ENCODE measurements at places on chromosomes 5 and 9.

GRCh38 chr5:142831009-142831383 is 60.8 kb downstream of the ARHGAP26 start:
- no peak for DNase-seq

DNA sequence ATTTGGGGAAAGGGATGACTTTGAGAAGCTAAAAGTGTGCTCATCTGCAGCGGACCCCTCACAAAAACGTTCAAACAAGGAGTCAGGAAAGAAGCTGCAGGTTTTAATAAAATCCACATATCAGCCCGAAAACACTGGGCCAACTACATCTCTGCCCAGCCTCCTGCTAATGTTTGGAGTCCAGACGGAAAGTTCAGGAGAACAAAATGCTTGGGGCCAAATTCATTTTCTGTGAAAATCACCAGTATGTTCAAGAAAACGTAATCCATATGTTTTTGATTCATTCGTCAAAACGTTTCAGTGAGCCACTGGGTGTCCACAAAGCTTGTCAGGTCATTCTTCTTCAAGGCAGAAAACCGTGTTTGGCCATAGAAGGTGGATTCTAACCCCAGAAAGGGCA is 87.5 kb upstream of the GAS1 start:
- no peak for DNase-seq

DNA sequence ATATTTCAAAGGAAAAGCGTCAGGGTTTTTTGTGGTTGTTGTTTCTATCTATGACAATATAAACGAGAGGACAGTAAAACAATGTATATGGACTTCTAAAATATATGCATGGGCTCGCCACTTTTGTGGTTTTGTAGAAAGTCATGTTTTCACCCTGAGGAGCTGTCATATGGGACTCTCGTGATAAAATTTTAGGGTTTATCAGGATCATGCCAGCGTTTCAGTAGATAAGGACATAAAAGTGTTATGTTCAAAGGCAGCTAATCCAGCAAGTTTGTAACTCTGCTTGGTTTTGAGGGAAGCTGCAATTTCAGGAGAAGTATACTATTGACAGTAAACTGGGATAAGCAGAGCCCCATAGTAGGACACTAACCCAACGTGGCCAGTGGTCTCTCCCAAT is 120.3 kb downstream of the CDC42SE2 start:
- no peak for DNase-seq

- DNase-seq = no peak
Measured at GRCh38 chr9:83633255-83633654, 10.3 kb downstream of the IDNK start.

- DNase-seq = no peak
Measured at GRCh38 chr5:9653811-9654210, 23.7 kb upstream of the TAS2R1 start.

- DNase-seq = no peak
Measured at GRCh38 chr5:56126487-56127179, 106.5 kb downstream of the ANKRD55 start.

- no peak for DNase-seq
Measured at GRCh38 chr9:101605547-101605946, 10.8 kb upstream of the PPP3R2 start.

- DNase-seq = no peak
Measured at GRCh38 chr9:114203410-114204140, 48.2 kb downstream of the COL27A1 start.

GRCh38 chr5:102777099-102777498 is 22.0 kb downstream of the PAM start:
- no peak for DNase-seq

GRCh38 chr5:165127941-165128340 is 1622.5 kb downstream of the MAT2B start:
- no peak for DNase-seq

GRCh38 chr5:157516626-157517325 is 56.8 kb downstream of the NIPAL4 start:
- no peak for DNase-seq

GRCh38 chr9:86801246-86801645 is 146.1 kb downstream of the GAS1 start:
- DNase-seq = no peak

DNA sequence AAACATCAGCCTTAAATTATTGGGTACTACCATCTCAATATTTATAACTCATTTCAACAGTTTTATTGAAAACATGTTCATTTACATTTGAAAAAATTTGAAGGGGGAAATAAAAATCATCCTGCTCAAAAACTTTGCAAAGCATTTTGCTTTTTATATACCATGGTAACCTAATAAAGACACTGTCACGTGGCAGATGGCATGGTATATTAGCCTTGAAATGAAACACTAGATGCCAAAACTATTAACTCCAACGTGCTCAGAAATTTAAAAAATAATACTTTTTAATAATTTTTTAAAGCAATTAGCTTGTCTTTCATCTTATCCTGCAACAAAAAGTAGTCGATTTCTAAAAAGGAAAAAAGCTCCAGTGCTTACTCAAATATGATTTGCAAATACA is 88.6 kb upstream of the NFIB start:
- DNase-seq = no peak

- no peak for DNase-seq
Measured at GRCh38 chr9:137647096-137647714, 28.4 kb downstream of the EHMT1 start.

DNA sequence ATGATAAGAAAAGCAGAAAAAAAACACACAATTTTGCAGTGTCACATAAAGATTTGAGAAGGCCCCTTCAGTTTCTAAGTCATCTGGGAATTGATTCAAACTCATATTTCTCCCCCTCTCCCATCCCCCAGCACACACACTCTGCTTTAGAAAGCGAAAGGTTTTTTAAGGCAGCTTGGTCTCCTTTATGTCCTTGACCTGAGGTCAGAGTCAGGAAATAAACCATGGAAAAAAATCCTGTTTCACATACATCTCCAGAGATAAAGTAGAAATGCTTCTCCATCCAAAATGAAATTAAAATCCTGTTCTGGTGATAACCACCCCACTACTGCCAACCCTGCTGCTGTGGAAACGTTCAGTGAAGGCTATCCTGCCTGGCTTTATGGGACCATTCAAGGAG is 52.6 kb downstream of the TMEM252 start:
- DNase-seq = no peak

DNA sequence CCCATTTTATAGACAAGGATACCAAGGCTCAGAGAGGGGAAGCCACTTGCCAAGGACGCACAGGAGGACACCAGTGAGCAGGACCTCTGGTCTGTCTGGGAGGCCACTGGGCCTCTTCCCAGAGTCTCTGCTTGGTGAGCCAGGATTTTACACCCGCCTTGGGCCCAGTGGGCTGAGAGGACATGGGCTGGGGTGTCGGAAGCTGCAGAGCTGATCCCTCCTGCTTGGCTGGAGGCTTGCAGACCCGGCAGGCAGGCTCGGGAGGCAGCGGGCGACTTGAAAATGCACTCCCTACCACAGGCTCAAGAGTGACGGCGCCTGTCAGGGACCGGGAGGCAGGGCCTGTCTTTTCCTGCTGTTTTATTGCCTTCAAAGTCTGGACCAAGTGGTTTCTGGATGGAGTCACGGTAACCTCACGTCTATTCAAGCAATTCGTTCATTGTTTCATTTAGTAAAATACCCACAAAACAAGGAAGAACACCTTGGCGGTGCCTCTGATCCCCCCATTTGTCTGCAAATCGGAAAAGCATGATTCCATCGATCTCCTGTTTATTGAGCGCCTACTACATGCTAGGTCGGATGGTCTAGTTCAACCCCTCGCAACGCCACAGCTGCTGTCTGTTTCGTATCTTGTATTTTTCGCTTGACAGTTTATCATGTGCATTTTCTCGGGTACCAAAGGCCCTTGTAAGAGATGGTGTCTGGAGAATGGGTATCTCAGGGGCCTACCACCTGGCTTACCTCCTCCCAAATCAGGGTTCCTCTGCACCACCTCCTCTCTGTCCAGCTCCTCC is 108.1 kb upstream of the IER5L start:
- no peak for DNase-seq

- no peak for DNase-seq
Measured at GRCh38 chr9:87193925-87194868, 246.9 kb upstream of the GAS1 start.

DNA sequence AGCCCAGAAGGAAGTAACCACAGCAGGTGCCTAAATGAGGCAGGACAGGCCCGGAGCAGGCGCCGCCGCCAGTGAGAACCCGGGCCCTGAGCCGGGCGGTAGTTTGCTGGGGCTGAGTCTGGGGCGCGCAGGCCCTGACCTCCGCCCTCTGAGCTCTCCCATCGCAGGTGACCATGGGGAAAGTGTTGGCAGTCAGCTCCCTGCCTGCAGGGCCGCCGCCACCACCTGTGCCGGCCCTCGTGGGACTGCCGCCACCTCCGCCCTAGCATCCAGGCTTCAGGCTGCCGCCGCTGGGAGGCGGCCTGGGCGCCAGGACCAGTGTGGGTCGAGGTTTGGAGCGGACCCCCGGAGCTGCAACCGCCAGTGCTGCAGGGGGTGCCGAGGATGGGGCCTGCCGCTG is 61.1 kb downstream of the TARS1 start:
- no peak for DNase-seq

DNA sequence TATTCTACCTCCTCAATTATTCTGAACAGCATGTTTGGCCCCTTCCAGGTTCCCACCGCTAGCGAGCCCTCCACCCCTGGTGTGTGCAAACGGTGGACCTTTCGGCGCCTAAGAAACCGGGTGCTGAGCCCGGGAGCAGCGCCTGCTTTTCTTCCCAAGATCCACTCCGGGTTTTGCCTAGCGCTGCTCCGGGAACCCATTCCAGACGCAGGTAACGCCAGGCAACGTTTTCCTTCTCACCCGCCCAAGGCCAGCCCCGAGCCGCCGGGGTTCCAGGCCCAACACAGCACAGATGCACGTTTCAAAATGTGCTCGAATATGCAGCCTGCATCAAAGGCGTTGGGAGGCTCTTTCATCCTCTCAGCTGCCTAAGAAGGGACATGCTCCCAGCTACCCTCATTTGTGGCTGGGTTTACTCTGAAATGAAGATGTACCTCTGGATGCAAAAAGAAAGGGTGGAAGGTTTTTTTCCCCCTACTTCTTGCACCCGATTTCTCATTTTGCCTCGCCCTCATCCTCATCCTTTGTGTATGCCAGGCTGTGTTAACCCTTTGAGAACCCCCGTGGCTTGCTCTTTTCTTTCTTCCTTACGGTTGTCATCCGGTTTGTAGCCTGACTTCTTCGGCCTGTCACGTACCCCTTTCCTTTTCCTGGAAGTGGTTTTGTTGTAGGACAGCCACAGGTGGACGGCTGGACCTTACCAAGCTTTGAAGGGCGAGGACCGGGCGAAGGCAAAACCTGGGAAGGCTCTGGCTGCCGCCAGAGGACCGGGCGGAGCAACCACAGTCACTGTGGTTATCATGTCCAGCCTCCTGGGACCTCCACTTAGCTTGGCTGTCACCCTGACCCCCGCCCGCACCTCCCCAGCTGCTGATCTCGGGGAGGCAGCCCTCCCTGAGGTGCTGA is 226.9 kb downstream of the SMARCA2 start:
- DNase-seq = peak; percentile 35

GRCh38 chr5:1788828-1789227 is 10.8 kb downstream of the MRPL36 start:
- DNase-seq = no peak

DNA sequence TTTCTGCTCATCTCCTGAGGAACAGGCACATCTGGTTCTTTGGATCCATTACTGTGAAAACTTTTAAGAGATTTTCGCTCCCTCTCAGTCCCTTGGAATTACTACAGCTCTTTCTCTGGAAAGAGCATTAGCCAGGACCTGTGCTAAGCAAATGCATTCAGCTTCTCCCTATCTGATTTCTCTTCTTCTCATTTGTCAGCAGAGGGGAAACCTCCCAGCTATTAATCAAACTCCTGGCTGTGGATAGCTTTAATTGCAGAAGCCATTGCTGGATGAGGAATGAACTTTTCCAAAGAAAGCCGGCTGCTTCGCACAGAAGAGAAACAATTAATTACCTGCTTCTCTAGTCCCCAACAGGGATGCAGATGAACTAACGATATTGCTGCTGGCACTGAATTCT is 37.9 kb downstream of the TLR4 start:
- DNase-seq = no peak

DNA sequence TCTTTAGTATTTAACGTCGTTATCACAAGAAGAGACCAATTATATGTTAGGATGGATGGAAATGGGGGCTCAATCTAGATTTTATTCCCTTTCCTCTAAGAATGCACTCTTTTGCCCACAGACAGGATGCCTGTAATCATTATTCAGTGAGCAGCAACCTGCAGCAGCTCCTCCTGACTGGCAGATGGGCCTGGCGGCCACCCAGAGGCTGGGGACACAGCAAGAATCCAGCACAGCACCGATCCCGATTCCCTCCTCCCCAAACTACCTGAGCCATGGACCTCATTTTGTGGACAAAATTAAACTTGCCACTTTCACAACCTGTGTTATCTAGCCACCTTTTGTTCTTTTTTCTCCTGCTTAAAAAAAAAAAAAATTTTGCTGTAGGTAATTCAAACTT is 101.0 kb downstream of the USP20 start:
- DNase-seq = no peak

GRCh38 chr5:73986729-73987128 is 360.7 kb downstream of the ARHGEF28 start:
- no peak for DNase-seq

GRCh38 chr9:109950710-109951443 is 170.9 kb downstream of the PALM2AKAP2 start:
- no peak for DNase-seq

- no peak for DNase-seq
Measured at GRCh38 chr5:117160391-117160790, 585.8 kb upstream of the SEMA6A start.

DNA sequence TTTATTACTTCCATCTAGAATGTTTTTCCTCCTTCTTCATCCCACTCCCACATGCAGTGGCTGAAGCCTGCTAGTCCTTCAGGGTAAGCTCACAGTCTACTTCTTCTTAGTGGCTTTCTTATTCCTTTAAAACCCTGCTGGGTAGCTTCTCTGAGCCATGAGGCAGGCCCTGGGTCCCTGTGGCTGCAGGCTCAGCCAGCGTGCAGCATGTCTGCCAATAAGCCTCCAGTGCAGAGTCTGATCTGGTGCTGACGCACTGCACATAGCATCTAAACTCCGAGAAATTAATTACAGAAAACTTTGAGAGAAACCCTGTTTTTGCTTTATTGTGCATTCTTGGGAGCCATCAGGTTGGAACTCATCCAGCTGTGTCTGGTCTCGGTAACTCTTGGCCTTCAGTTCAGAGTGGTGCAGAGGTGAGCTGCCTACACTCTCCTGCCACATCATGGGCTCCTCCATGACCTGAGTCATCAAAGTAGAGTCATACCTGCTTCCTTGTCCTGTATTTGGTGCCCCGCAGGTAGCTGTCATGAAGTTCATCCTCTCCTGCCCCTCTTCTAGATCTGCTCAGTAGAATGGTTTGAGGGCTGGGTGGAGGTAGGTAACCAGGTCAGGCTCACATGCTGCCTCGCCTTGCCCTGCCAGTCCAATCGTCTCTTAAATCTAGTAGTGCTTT is 339.4 kb downstream of the KDM4C start:
- DNase-seq = no peak

DNA sequence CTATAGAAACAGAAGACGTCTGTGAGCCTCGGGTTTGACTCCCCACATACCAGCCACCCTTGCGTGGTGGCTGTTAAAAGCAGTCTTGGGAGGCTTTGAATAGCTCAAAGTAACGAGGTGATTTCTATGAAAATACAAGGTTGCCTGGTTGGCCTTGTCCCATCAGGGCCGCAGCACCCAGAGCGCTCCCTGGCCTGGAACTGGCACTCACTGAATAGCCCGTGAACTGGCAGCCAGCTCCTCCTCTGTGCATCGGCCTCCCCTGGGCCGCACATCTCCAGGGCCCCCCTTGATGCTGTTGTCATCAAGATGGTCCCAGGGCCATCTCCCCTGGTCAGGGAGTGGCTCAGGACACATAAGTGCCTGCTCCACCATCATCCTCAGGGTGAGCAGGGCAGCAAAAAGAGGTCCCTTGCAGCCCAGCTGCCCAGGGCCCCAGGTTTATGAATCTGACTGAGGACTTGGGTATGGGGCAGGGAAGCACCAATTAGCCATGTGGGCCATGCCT is 144.6 kb upstream of the PPP1R26 start:
- DNase-seq = no peak
